ENCODE measurements at places on chromosomes 6 and 20. TPM values are rescaled to one million over a fixed set of nuclear protein-coding genes. Genes with fewer than 3 reads are reported as not detected.

GRCh38 chr6:73024598-73024997, 200.7 kb downstream of the KHDC1L start:
- DNase-seq: no peak

- peak; percentile 85 for DNase-seq
Measured at GRCh38 chr6:37115236-37115895, 54.6 kb upstream of the PIM1 start.

GRCh38 chr6:11018225-11018624, 25.9 kb downstream of the ELOVL2 start:
- DNase-seq: no peak

GRCh38 chr6:44219053-44219814, 2.5 kb downstream of the MYMX start:
- no peak for DNase-seq

GRCh38 chr20:2045101-2045500, 51.2 kb upstream of the PDYN start:
- no peak for DNase-seq

GRCh38 chr20:10402938-10403608, 30.9 kb downstream of the MKKS start:
- peak; percentile 16 for DNase-seq

DNA sequence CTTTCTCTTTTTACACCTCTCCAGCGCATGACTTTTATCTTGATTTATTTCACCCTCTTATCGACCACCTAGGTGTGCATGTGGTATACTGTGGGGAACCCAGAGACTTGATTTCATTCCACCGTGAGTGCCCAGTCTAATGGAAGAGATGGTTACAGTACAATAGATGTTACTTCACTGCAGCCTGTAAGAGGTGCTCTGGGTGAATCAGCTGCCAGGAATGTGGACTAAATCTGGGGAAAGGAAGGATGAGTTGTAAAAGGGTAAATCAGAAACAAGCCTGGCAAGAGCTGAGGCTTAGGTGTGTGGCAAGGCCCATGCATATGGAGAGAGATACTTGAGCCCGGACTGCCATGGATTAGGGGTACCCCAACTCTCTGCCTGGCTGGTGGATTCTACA, 7.4 kb downstream of the STK35 start:
- DNase-seq: peak; percentile 68

DNA sequence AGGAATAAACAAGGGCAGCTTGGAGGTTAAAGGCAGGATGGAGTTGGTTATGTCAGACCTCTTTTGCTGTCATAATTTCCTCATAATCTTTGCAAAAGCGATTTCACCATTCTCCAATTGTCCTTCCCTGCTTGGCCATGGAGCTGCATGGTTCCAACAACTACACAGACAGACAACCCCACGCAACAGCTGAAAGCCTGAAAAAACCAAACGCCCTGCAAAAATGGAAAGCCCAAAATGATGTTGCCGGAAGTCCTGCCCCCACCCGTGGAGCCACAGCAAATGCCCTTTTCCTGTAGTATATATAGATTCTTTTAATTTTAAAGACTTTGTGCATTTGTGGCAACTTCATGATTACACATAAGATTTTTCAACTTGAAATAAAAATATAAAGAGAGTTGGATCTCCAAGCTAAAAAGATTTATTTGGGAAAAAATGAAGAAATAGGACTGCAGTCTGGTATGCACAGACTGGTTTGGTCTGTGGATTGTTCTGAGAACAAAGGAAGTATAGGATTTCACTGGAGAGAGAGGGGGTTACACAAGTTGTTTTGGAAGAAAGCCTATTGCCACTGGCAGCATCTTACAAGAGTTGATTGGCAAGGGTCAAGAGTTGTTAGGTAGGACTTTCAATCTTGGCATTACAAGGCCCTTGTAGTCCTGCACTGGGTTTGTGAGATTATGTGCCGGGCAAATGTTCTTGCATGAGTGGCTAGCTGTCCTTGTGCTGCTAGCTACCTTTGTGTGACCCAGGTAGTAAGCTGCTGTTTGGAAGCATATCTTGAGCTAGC, 190.0 kb downstream of the C6orf118 start:
- peak; percentile 43 for DNase-seq

DNA sequence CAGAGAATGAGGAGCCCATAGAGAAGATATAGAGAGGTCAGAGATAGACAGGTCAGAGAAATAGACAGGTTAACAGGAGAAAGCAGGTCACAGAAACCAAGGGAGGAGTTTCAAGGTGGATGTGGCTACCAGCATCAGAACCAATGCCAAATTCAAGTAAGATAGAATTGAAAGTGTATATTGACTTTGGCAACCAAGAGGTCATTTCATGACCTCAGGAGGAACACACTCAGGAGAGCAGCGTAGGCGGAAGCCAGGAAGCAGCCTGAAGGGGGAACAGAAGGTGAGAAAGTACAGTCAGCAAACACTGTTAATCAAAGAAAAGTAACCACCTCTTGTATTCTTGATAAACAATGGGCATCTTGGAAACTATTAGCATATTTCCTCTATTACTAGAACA, 33.9 kb upstream of the ALDH8A1 start:
- no peak for DNase-seq

The COL20A1 gene
- not detected for total RNA-seq

The OOEP gene
- not detected for total RNA-seq

- no peak for DNase-seq
Measured at GRCh38 chr6:37712508-37712907, 14.8 kb upstream of the MDGA1 start.

The PACRG gene
- total RNA-seq: 2.9 TPM
